ENCODE measurements at places on chromosomes 11 and 22.
A peak's percentile ranks its signal among the peaks of the same experiment; 100 is the strongest.

DNA sequence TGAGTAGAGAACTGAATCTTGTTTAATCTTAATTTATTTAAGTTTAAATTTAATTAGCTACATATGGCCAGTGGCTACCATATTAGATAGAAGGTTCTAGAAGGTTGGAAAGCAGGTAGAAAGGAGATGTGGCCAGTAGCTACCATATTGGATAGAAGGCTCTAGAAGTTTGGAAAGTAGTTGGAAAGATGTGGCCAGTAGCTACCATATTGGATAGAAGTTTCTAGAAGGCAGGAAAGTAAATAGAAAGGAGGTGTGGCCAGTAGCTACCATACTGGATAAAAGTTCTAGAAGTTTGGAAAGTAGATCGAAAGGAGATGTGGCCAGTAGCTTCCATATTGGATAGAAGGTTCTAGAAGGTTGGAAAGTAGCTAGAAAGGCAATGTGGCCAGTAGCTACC is 2.2 kb downstream of the CRYBA4 start:
- DNase-seq: no peak

GRCh38 chr11:134345237-134345550 is 13.4 kb downstream of the GLB1L2 start:
- no peak for DNase-seq

- peak; percentile 52 for DNase-seq
Measured at GRCh38 chr11:19059833-19060232, 684 bp downstream of the MRGPRX2 start.

DNA sequence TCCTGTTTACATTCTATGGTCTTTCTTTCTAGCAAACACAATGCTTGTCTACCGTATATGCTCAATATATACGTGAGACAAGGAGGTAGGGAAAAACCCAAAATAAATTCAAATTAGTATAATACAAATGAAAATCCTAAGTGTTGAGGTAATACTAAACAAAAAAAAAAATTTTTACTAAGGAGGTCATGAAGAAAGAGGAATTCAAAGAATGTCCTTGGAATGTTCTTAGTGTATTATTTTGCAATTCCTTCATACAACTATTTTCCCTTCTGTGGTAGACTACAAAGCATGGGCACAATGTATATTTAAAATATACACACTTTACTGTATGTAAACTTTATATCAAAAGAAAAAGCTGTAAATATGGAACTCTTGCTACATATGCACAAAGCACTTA is 36.4 kb downstream of the PIK3C2A start:
- no peak for DNase-seq

DNA sequence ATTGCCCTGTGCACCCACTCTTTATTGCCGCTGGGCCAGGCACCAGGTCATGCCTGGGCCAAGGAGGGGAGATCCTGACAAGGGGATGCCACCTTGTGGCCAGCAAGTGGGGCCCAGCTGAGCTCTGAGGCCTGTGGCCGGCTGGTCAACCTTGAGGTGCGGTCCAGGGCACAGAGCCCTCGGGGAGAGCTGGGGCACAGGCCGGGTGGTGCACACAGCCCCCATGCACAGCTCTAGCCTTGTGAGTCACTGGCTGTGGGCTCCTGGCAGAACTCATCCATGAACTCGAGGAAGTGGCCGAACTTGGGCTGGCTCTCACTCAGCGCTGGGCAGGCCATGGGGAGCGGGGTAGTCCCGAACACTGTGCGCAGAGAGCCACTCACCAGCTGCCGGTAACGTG is 94.3 kb downstream of the RNF169 start:
- DNase-seq: no peak

DNA sequence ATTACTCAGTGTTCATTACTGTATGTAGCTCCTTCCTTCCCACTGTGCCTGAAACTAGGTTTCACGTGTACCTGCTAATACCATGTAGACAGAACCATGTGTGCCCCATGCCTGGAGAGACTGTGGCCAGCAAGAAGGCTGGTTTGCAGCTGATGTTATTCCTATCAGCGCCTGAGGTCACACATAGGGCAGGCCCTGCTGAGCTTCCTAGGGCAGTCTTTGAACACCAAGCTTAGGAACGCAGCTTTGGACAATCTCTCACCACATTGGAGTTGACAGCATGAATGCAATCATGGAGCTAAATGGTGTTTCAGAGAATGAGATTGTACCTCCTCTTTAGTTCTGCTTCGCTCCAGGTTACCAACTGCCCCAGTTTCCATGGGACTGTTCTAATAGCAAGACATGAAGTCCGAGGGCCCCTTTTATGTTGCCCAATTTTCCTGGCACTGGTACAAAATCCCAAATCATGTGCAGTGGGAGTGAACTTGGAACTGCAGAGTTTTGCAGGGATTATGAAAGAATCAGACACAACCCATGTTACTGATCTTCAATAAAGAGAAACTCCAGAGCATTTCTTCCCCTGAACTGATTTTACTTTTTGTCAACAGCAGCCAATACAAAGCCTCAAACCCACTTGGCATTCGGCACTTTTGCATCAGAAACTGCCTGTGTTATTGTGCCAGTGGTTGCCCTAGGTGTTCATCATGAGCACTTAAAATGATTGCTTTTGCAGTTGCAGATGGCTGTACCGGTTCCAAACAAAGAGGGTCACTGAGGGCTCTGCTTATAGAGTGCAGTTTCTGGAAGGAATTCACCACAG is 154.2 kb upstream of the TTC12 start:
- DNase-seq: no peak

DNA sequence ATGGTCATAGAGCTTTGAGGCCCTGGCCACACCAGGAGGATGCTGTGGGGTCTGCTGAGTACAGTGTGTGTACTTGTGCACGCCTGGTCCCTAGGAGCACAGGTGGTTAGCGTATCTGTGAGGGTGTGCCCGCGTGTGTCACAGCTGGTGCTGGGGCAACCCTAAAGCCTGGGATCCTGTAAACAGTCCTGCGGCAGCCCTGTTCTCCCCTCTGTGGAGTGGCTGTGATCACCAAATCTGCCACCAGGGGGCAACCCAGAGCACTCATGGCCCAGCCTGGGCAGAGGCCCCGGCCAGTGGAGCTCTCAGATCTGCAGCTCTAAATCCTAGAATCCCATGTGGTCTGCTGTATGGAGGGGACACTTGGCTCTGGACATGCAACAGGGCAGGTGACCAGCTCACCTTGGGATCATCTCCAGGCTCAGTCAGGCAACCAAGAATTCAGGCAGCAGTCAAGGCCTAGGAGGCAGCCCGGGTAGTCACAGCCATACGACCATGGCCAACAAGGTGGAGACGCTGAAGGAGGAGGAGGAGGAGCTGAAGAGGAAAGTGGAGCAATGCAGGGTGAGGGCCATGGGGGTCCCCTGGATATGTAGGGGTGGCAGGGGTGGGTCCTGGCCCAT is 3.9 kb downstream of the SH3BP1 start:
- DNase-seq: peak; percentile 80

- no peak for DNase-seq
Measured at GRCh38 chr22:28346308-28346707, 333.3 kb downstream of the TTC28 start.

DNA sequence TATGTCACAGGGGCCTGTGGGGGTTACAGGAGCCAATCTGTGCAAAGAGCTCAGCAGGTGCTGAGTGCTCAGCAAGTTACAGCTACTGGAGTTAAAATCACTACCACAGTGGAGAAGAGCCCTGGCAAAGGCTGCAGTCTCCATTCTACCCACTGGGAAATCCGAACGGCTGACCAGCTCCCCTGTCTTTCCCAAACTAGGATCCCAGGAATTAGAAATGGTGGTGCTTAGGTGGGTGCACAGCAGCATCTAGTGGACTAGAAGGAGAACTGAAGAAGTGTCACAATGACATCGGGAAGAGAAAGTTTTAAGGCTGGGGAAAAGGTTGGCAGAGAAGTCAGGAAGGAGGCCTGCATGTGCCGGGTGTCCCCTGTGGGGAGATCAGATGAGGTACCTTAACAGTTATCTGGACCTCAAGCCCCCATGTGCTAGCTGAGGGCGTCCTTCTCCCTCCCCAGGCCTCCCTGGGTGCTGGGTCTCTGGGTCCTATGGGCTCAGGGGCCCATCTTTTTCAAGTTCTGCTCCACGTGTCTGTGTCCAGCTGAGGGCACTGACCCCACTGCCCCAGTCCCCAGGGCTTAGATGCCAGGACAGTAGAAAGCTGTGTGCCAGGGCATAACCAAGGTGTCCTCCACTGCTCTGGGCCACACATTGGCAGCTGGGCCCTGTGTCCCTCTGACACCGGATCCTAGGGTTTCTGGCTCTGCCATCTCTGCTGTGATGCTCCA is 1.9 kb downstream of the PIWIL3 start:
- DNase-seq: no peak

DNA sequence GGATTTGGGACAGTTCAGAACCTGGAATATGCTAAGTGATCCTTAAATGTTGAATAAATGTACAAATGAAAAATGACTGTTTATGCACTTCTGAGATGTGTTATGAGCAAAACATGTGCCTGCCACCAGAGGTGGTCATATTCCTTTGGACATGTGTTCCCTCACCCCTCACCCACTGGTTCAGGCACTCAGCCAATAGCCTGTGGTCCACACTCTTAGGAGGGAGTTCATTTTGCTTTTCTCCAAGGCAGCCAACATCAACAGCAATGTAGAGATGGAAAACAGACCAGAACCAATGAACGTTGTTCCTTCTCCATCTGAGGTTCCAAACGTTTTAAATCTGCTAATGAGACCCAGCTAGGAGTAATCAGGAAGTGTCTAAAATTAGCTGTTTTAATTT is 44.0 kb downstream of the RPUSD4 start:
- no peak for DNase-seq

GRCh38 chr22:31239771-31240370 is 27.8 kb downstream of the LIMK2 start:
- no peak for DNase-seq

- DNase-seq: no peak
Measured at GRCh38 chr22:42794551-42795510, 62.2 kb downstream of the ARFGAP3 start.

DNA sequence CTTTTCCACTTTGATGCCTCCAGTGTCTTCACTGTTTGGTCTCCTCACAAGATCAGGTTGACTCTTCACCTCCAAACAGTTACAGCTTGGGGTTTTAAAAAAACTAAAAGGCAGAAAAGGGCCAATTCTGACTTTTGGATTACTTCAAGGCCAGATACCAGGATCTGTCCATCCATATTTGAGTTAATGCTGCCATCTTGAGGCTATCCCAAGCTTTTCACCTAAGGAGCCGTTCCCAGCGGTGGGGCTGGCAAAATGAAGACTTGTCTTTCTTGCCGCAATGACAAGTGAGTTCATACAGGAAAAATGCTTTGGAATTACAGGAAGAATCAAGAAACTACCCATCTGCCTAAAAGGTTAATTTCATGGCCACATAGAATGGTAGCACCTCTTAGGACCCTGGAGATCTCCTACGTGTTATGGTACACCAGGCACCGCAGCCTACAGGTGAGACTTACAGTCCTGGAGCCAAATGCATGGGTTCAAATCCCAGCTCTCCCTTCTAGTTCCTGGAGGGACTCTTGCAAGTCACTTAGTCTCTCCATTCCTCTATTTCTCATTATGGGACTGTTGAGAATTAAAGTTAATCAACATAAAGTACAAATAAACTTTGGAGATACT is 6.0 kb upstream of the OR5B21 start:
- DNase-seq: peak; percentile 61

DNA sequence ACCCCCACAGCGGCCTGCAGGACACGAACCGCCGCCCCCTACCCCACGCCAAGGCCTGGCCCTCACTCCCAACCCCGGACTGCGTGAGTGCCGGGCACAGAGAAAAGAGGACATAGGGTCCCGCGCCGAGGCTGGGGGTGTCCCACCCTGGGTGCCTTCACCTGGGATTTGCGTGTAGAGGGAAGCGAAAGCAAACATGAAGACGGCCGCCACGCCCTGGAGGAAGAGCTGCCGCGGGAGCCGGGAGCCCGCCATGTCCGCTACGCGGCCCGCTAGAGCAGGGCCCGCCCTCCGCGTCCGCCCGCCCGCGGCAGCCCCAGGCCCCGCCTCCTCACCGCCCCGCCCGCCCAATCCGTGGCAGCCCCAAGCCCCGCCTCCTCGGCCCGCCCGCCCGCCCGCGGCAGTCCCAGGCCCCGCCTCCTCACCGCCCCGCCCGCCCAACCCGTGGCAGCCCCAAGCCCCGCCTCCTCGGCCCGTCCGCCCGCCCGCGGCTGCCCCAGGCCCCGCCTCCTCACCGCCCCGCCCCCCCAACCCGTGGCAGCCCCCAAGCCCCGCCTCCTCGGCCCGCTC is at the start of gene LMF2:
TSS of gene LMF2 (minus strand) at position 282 of the 570 bp plus-strand sequence. CDS start at position 255, 27 bp downstream.
- no peak for DNase-seq

DNA sequence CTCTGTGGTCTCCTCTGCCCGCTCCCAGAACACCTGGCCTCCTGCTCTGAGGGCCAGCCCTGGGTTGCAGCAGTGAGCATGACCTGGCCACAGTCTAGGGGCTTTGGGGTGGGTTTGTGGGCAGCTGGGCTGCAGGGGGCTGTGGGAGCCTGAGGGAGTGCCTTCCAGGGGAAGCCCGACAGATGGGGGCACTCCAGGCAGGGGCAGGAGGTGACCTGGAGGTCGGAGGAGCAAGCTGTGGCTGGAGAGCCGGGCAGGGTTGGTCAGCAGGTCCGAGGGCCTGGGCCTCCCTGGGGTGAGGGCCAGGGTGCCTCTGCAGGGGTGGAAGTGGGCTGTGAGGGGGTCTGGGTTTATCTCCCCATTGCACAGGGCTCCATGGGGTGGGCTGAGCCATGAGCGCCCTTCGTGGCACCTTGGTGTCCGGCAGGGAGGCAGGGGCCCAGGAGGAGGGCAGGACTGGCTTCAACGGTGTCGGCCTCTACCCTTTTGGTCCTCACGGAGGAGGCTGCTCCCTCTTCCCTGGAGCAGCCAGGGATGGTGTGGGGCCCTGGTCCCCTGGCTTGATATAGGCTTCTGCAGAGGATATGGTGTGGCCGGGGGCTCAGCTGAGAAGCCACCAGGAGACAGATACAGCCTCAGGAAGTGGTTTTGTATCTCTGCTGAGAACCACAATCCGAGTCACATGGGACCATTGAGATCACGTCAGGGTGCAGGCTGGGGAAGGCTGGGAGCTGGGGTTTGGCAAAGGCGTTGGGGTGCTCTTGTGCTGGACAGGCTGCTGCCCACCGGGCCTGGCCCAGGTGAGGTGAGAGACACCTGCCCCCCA is 22.3 kb downstream of the KCNQ1 start:
- peak; percentile 54 for DNase-seq

GRCh38 chr11:77501758-77502157 is 27.9 kb upstream of the PAK1 start:
- peak; percentile 81 for DNase-seq

GRCh38 chr11:1225386-1226225 is 2.7 kb downstream of the MUC5B start:
- no peak for DNase-seq

- no peak for DNase-seq
Measured at GRCh38 chr11:10429526-10429925, 25.5 kb upstream of the AMPD3 start.

DNA sequence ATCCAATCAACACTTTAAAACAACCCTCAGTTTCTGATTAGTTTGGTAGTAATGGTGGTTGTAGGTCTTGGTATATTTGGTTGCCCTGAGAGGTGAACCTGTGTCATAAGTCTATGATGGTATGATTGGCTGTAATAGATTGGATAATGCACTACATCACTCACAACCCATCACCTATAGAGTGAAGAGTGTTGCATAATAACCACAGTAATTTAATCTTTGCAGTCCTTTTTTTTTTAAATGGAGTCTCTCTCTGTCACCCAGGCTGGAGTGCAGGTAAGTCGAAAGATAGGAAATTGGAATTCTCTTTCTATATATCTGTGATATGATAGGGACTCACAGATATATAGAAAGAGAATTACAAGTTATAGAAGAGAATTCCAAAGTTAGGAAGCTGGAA is 133.4 kb upstream of the PGR start:
- no peak for DNase-seq

- no peak for DNase-seq
Measured at GRCh38 chr22:49106096-49106841, 721.4 kb downstream of the BRD1 start.
